Testis (tissue), 5 donors: ENCODE measurements at places on chromosomes 5 and 9.

- DNase-seq: no peak
Measured at GRCh38 chr5:75023368-75024159, 28.8 kb downstream of the GCNT4 start.

- peak; percentile 89 for DNase-seq
Measured at GRCh38 chr5:179313849-179314521, 31.3 kb downstream of the ADAMTS2 start.

DNA sequence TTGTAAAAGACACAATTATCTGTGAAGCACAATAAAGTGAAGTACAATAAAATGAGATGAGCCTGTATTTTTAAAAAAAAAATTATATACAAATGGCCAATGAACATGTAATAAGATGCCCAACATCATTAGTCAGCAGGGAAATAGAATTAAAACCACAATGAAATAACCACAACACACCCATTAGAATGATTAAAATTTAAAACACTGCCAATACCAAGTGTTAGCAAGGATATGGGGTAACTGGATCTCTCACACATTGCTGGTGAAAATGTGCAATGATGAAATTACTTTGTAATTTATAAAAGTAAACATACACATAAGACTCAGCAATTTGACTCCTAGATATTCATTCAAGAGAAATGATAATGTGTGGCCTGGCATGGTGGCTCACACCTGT, 62.8 kb downstream of the SHOC1 start:
- no peak for DNase-seq

- DNase-seq: no peak
Measured at GRCh38 chr5:112693301-112693700, 44.4 kb upstream of the APC start.

- DNase-seq: no peak
Measured at GRCh38 chr9:116182876-116183275, 29.3 kb downstream of the PAPPA start.

- no peak for DNase-seq
Measured at GRCh38 chr5:6480133-6481051, 31.7 kb downstream of the UBE2QL1 start.

- no peak for DNase-seq
Measured at GRCh38 chr5:97338729-97339128, 155.7 kb upstream of the RIOK2 start.

DNA sequence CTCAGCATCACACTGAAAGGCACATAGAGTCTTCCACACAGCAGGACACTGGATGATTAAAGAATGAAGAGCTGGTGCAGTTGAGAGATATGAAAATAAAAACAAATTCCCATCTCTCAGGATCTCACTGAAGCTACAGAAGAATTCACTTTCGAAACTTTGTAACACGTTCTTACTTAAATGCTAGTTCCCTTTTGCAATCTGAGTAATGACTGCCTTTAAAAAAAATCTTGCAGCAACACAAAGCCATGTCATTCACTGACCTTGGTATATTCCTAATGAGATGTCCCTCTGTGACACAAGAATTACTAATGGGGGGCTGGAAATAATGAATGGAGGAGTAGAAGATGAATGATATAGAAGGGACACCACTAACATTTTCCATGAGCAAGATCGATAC, 201.8 kb downstream of the GLIS3 start:
- DNase-seq: no peak

- no peak for DNase-seq
Measured at GRCh38 chr5:172490514-172491461, 36.5 kb upstream of the SH3PXD2B start.

- DNase-seq: no peak
Measured at GRCh38 chr9:104800068-104800785, 36.3 kb downstream of the NIPSNAP3B start.

DNA sequence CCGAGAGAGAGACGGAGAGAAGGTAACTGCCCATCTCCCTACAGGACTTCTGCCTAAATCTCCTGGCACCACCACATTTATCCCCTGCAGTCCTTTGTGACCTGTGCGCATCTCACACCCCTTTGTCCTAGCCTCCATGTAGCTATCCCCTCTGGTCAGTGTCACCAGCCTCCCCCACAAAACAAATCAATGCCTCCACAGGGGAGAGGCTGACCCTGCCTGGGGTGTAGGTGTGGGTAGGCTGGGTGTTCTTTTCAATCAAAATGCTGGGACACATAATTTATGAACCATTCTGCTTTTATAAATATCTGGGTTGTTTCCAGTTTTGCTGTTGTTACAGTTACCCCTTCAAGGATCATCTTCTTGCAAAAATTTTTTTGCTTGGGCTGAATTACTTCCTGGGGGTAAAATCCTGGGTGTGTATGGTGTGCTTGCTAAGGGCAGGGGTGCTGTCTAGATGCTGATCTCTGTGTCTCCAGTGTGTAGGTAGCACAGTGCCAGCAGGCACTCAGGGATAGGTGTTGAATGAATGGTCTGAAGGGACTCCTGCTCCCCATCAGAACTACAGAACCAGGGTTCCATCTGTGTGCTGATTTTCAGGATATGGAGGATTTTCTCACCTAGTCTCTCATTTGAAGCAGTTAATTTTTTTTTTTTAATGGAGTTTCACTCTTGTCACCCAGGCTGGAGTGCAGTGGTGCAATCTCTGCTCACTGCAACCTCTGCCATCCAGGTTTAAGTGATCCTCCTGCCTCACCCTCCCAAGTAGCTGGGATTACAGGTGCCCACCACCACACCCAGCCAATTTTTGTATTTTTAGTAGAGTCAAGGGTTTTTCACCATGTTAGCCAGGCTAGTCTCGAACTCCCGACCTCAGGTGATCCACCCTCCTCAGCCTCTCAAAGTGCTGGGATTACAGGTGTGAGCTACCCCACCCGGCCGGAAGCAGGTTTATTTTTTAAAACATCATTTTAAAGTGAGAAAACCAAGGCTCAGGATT, at the start of gene GARIN3:
GARIN3 (minus strand) TSS at position 51 of the 1,000 bp plus-strand sequence. CDS start 96 bp downstream, outside the sequence.
- DNase-seq: no peak

DNA sequence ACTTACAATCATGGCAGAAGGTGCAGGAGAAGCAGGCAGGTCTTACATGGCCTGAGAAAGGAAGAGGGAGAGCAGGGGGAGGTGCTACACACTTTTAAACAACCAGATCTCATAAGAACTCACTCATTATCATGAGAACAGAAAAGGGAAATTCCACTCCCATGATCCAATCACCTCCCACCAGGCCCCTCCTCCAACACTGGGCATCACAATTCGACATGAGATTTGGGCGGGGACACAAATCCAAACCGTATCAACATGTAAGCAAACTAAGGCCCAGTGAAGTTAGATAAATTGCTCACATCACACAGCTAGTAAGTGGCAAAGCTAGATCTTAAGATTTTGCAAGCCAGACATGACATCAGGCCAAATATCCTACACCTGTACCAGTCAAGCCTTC, 48.3 kb upstream of the RIC1 start:
- no peak for DNase-seq

DNA sequence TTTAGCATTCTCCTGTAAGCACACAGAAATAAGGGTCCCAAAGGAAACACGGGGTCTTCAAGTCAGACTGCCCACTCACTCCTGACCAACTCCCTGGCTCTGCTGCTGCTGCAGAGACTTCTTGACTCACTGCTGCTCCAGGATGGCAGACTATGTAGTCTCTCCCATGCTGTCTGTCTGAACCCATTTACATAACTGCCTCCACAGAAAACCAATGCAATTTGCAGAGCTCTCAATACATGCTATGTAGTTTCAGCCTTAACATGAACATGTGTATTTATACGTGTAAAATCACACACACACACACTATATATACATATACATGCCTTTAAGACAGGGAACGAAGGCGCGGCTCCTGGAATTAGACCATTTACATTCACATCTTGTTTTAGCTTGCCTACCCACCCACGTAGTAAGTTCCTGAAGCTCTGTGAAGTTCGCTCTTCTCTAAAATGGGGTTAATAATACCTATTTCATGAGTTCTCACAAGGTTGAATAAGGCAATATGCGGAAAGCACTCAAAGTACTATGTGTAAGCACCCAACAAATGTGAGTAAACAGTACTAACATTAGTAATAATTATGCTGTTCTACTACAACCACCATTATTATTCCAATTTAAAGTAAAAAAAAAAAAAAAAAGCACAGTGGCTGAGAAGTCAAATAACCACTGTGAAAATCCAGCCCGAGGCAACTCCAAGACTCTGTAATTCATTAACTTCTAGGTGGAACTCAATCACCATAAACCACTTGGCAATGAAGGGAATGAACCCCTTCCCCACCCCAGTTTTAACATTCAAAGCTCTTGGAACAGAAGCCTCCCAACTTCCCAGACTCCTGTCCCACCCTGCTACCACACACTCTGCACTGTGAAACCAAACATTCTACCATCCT, 31.8 kb downstream of the PRELID2 start:
- DNase-seq: no peak

DNA sequence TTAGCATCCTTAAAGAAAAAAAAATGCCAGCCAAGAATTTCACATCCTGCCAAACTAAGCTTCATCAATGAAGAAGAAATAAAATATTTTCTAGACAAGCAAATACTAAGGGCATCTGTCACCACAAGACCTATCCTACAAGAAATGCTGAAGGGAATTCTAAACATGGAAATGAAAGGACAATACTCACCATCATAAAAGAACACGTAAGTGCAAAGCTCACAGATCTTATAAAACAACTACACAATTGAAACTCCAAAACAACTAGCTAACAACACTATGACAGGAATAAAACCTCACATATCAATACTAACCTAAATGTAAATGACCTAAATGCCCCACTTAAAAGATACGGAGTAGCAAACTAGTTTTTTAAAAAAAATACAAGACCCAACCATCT, 71.4 kb downstream of the TTC39B start:
- DNase-seq: no peak

DNA sequence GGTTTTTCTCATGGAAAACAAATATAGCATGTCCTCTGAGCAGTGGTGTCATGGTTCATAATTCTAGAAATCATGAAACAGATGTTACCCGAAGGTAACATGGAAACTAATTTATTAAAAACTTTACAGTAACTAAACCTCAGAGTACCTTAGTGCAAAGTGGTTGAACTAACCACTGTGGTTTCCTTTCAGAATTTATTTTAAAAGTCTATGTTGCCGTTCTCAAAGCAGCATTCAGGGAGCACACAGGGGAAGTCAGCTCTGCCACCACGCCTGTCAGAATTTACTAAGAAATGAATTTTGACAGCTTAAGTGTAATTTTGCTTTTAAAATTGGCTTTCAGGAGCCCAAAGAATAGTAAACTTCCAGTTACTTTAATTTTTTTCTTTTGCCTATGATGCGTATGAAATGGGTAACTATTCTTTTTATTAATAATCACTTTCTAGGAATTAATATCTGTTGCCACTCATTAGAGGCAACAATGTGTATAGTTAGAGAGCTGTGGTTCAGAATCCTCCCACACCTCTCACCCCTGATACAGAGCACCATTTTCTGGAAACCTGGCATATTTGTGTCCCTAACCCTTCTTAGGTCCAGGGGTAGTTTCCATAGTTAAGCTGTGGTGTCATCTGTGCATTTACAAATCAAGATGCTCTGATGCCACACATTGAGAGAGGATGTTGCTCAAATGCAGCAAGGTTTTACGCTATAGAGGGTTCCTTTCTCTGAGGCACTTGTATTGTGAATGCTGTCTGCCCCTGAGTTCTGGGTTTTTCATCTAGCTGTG, 202.6 kb downstream of the ZSWIM6 start:
- no peak for DNase-seq

DNA sequence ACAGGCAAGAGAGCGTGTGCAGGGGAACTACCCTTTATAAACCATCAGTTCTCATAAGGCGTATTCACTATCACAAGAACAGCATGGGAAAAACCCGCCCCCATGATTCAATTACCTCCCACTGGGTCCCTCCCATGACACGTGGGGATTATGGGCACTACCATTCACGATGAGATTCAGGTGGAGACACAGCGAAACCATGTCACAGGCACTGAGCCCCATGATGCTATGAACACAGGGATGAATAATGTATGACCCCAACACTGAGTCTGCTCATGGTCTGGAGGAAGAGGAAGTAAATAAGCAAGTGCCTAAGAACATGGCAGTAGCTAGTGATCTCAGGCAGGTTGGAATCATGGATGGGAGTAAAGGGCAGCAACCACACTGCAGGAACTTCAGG, 281.0 kb upstream of the ZNF462 start:
- no peak for DNase-seq

DNA sequence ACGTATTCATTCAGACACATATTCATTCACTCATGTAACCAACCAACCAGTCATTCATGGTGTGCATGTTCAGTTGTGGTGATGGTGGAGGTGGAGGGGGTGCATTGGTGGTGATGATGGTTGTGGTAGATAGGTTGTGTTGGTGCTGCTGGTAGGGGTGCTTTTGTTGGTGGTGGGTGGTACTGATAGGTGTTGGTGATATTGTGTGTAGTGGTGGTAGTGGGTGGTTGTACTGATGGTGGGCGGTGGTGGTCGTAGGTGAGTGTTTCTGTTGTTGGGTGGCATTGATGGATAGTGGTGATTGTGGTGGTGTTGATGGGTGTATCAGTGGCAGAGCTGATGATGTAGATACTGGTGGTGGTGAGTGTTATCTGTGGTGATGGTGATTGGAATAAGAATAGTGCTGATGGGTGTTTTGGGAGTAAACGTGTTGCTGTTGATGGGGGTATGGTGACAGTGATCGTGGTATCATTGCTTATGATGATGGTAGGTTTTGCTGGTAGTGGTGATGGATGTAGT, 59.8 kb upstream of the SHB start:
- no peak for DNase-seq

DNA sequence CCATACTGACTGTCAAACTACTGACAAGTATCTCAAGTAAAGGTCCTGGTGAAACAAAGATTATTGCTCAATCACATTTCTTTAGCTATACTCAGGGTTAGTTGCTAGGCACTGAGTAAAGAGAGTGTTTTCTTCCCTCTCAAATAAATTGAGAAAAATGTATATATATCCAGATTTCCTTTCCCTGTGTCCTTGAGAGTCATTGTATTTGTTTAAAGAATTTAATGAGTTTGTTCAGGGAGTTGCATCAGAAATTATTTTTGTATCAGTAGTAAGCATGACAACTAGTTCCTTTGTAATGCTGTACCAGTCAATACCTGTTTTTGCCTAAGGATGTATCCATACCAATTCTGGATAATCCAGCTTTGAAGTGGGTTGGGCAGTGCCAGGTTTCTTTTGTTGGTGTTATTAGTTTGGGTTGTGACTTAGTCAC, 3.2 kb upstream of the ANKHD1 start:
- DNase-seq: no peak

DNA sequence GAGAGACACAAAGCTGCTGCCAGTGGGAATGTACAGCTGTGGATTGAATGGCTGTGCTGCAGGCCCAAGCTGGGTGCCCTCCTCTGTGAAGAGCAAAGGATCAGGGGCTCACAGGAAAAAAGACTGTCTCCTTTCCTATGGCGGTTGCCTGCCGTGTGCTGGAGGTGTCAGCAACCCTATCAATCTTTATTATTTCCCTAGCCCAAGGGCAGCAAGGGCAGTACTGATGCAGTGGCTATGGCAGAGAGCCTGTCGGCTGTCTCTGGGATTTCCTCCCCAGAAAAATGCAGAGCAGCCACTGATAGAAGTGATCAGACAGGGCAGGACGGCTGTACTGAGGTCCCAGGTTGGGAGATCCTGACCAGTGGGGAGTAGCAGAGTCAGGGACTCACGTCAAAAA, 117.3 kb upstream of the CDH12 start:
- DNase-seq: no peak

- no peak for DNase-seq
Measured at GRCh38 chr5:110345623-110346022, 380.8 kb downstream of the TMEM232 start.

- no peak for DNase-seq
Measured at GRCh38 chr5:1133510-1134201, 21.8 kb upstream of the SLC12A7 start.

GRCh38 chr9:114288193-114289091, 34.5 kb upstream of the ORM1 start:
- no peak for DNase-seq

- no peak for DNase-seq
Measured at GRCh38 chr5:125484272-125484741, 737.9 kb upstream of the ZNF608 start.
